ENCODE measurements at places on chromosomes 6 and 20. TPM values are rescaled to one million over a fixed set of nuclear protein-coding genes. Genes with fewer than 3 reads are reported as not detected.

DNA sequence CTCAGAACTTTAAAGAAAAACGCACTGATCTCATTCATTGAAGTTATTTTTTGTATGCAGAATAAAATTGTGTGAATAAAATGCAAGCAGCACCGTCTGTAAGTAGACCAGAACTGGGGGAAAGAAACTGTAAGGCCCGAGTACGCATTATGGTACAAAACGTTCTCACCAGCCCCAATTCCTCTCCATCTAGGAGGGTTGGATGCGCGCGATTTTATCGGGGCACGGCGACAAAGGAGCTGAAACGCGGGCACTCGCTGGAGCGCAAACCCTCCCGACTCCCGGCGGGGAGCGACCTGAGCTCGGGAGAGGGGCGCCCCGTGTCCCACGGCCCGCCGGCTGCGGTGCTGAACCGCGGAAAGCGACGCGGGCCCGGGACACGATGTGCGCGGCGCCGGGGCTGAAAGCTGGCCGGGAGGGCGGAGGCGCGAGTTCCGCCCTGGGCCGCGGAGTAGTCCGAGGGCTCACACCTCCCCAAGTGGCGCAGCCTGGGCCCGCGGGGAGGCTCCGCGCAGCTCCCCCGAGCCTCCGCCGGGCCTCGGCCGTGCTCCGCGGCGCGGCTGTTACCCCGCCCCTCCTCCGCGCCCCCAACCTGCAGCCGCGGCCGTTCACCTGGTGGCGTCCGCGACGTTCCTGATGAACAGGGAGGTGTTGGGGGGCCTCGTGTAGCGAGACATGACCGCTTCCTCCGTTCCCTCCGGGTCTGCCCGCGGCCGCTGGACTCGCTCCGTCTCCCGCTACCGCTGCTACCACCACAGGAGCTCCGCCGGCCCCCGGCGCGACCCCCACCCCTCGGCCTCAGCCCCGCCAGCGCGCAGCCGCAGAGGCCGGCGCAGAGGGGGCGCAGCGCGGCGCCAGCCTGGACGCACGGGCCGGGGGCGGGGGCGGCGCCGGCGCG is at the start of gene SRSF12:
SRSF12 (minus strand) TSS at position 861 of the 898 bp plus-strand sequence; CDS start at position 677, 184 bp downstream.
- no peak for DNase-seq

- DNase-seq: no peak
These were observed 136.5 kb downstream of the BTBD9 start for GRCh38 chr6:38503032-38503773.

SLC26A8 gene
- not detected for total RNA-seq

TMEM244 gene
- total RNA-seq: not detected

COL9A3 gene
- total RNA-seq: 22.4 TPM

Data from esophagus muscularis mucosa (tissue), 4 donors.